Thymus (tissue), 14 donors: ENCODE measurements at places on chromosomes 6 and 20.

GRCh38 chr6:17202526-17202925, 78.6 kb upstream of the RBM24 start:
- DNase-seq = no peak

DNA sequence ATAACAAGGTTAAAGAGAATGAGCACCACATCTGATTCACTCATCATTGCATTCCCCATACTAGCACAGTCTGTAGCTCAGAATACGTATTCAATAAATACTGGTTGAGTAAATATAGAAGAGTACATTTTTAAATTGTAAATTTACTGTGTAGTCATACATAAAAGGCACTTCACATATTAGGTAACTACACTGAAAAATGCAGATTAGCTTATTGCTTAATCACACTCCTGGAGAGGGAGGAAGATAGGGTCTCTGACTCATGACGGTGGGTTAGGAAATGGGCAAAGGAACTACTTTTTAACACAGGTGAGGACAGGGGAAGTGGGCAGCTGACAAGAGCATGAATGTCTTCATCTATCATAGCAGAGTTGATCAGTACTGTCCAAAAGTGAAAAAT, 133.2 kb downstream of the TBC1D32 start:
- no peak for DNase-seq

- DNase-seq = peak; percentile 69
These were observed 59.7 kb downstream of the HIVEP2 start for GRCh38 chr6:142885182-142885867.

DNA sequence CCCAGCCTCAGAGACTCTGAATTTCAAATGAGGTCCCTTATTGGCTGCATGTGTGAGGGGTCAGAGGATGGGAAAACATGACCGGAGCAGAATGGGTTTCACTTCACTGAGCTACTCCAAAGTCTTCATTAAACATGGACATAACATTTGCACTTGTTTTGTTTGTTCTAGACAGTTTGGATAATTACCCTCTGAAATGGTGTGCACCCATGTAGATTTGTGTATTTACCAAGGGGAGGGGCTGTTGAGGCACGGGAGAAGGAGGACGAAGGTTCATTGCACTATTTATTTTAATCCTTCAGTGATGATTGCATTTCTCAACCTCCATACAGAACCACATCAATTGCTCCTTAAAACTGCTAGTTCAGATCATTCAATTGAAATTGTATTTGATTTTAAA, 364.2 kb downstream of the TFAP2B start:
- DNase-seq = no peak

- DNase-seq = no peak
These were observed 28.5 kb upstream of the TMEM14A start for GRCh38 chr6:52642368-52642767.
